HL-60 (cell line): ENCODE measurements at places on chromosomes 1 and 21.

GRCh38 chr1:192678099-192678498, 42.2 kb downstream of the RGS13 start:
- no peak for DNase-seq

DNA sequence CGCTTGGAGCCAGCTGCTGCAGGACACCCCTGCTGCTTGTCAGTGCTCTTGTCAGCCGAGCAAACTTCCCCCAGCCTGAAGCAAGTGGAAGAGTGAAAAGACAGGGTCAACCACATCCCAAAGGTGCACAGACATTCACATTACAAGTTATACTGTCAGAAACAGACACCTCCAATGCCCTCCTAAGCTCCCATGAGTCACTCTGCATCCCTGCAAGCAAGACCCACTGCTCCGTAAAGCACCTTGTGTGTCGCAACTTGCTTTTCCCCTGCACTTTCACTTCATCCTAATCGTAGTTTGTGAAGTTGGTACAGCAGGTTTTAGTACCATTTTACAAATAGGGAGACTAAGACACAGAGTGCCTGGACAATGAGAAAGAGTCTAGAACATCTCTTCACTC, 51.1 kb downstream of the KCNH1 start:
- DNase-seq, result no peak

- DNase-seq, result no peak
Observed at GRCh38 chr1:31062867-31063380, 2.6 kb downstream of the PUM1 start.

DNA sequence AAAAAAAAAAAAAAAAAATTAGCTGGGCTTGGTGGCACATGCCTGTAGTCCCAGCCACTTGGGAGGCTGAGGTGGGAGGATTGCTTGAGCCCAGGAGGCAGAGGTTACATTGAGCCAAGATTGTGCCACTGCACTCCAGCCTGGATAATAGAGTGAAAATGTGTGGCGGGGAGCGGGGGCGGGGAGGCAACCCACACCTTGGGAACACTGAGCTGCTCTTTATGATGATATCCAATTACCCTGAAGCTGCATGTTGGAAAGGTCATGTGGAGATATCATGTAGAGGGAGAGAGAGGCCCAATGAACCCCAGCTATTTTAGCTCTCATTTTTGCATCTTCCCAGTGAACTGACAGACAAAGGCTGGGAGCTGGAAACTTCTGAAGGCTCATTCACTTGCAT, 48.3 kb upstream of the ZNF648 start:
- DNase-seq, result no peak

GRCh38 chr1:201561601-201562000, 22.7 kb downstream of the NAV1 start:
- DNase-seq, result no peak

- no peak for DNase-seq
Observed at GRCh38 chr1:212225416-212225815, 59.8 kb upstream of the PPP2R5A start.

- DNase-seq, result no peak
Observed at GRCh38 chr1:27527890-27528817, 38.2 kb upstream of the WASF2 start.

DNA sequence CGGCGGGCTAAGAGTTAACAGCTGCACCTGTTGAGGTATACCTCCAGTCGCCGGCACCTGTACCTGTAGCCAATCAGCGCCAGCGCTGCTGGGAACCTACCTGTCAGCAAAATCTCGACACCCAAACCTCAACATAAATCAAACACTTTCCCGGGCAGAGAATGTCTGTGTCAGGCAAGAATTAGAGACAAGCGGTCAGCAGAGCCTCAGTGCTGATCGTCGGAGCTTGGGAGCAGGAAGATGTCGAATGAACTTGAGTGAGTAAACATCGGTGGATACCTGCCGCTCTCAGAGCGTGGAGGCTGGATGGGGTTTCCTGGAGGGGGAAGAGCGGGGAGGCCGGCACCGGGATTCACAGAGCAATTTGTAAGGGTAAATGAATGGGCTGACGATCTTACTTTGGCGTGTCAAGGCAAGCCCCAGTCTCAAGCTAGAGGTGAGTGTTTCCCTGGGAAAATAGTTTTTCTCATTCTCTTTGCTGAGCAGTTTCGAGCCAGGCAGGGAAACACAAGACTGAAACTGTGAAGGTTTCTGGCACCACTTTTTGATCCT, at the start of gene GRHL3:
Gene GRHL3, plus strand, starts transcription at position 46 of the 552 bp plus-strand sequence. Its CDS starts 195 bp downstream, at position 241.
- no peak for DNase-seq

DNA sequence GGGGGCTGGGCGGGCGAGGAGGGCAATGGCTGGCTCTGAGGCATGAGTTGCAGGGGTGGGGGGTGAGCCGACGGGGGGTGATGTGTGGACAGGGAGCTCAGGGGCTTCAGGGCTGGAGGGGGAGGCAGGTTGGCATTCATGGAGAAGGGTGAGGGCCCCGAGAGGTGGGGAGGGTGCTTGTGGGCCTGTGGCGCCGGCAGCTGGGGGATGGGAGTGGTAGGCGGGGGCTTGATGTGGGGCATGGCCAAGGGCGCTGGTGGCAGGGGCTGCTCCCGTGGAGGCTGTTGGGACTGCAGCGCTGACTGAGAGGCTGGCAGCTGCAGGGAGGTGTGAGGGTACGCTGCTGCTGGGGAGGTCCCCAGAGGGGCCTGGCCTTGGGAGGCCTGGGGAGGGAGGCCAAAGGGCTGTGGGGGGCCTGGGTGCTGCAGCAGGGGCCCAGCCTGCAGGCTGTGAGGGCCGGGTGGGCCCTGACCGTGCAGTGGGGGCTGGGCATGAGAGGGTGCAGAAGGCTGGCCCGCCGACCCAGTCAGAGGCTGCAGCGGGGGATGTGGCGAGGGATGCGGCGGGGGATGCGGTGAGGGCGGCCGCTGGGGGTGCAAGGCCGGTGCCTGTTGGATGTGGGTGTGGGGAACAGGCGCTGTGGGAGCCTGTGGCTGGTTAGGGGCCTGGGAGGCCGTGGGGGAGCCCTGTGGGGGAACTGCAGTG, 42.7 kb downstream of the SLC45A1 start:
- no peak for DNase-seq

DNA sequence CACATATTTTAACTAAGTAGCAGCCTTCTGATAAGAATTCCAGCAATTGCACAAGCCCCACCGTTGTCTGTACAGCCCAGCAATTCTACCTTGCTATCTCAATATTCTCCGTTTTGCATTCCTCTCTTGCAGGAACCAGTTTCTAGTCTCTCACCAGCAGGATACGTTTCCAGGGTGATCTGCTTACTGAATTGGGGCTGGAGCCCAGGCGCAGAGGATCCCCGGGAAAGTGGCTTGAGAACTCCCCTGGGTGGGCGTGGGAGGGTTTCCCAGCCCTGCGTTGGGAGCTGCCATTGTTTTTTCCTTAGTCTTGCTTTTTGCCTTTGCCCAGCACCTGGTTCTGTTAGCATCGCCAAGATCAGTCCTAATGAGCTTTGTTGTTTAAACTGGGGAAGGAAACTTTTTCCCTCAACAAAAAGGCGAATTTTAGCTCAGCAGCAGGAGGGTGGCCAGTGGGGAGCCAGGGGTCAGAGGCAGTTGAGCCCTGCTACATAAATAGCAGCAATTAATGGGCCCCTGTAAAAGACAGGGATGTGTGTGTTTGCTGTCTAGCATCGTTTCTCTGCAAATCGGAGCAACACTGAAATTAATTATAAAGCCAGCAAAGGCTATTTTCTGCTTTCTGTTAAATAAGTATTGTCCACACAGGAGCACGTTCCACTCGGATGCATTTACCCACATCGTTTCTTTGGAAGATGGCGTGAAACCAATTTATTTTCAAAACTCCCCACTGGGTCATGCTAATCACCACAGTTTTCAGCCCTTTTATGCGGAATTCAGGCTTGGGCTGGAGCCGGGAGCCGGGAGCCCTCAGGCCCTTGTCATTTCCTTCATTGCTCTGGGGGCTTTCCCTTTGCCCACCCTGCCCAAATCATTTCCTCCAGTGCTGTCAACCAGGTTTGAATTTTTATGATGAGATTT, 36.6 kb downstream of the HUNK start:
- DNase-seq, result no peak

DNA sequence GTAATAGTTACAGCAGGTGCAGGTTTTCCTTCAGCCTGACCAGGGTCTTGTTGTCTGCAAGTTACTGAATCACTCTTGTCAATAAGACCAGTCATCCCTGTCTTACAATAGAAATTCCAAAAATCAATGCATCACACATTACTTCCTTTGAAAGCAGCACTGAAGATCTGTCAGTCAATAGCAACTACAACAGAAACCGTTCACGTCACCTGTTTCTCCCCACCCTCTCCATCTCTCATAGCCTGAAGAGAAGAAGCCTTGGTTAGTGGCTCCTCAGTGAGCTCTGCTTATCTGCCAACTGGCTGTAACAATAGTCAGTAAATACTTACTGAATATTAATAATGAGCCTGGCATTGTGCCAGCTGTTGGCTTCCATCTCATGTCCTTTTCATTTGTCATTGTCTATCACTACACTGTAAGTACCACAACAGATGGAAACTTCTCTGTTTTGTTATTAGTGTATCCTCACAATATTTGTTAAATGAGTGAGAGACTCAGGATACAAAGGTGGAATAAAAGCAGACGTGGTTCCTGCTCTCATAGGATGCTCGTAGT, 195.2 kb downstream of the S1PR1 start:
- DNase-seq, result no peak

- DNase-seq, result no peak
Observed at GRCh38 chr1:24373044-24373443, 40.5 kb downstream of the STPG1 start.

- DNase-seq, result no peak
Observed at GRCh38 chr21:20739421-20739820, 258.8 kb upstream of the NCAM2 start.

DNA sequence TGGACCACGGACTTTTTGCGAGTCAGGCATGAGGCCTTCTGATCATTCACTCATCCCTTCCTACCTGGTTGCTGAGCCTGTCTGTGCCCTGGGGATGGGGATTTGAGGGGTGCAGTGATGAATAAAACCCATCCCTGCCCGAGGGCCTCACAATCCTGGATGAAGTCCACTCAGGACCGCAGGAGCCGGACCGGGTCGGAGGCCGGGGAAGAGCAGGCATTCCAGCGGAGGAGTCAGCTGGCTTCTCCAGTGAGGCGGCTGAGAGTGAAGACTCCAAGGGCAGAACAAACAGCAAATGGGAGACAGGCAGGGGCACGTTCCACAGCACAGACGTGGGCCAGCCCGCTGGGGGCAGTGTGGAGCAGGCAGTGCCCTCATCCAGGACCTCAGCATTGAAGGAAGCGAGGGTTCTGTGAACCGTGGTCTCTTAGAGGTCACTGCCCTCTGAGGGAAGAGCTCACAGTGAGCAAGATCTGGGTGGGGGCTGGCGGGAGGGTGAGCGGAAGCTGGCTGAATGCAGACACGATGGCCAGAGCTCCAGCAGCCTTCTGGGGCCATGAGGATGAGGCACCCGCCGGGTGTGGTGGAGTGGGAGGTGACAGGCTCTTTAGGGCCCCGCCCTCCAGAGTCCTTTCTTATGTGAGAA, 10.9 kb upstream of the LRRC3 start:
- DNase-seq, result no peak

DNA sequence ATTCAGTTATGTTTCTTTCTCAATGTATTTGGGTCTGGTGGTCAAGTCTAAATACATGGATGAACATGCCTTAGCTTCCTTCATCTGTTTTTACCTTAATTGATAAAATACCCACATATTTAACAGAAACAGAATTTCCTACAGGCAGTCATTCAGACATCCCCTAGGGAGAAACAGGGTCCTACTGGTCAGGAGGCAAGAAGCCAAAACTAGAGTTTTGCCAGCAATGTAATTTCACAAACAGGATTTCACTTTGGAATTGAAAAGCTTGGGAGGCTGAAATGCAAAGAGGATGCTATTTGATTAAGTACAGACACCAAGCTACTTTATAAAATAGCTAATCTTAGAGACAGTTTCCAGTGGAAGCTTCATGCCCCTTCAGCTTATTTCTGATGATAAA, 224.2 kb downstream of the SIPA1L2 start:
- no peak for DNase-seq

- DNase-seq, result no peak
Observed at GRCh38 chr1:42420121-42420520, 35.7 kb downstream of the ZMYND12 start.

- no peak for DNase-seq
Observed at GRCh38 chr1:212976586-212976985, 26.2 kb downstream of the VASH2 start.

GRCh38 chr1:51487628-51488027, 31.4 kb downstream of the EPS15 start:
- DNase-seq, result no peak

DNA sequence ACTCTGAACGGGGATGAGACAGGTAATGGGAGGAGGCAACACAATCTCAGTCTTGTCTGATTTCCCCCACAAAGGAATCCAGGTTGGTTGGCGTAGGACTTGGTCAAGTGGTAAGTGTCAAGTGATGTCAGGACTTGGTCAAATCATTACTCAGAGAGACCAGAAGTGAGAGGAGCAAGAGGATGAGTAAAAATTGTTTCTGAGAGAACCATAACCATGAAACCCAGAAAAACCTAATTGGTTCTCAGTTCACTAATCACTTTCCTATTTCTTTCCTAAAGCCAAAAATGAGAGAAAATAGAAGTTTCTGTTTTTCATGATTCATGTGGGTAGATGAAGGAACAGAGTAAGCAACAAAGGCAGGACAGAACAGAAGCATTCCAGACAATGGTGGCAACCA, 5.0 kb downstream of the PHC2 start:
- no peak for DNase-seq

GRCh38 chr1:81113688-81114087, 687.0 kb upstream of the ADGRL2 start:
- no peak for DNase-seq

GRCh38 chr1:228072658-228073043, 9.9 kb upstream of the ARF1 start:
- no peak for DNase-seq

DNA sequence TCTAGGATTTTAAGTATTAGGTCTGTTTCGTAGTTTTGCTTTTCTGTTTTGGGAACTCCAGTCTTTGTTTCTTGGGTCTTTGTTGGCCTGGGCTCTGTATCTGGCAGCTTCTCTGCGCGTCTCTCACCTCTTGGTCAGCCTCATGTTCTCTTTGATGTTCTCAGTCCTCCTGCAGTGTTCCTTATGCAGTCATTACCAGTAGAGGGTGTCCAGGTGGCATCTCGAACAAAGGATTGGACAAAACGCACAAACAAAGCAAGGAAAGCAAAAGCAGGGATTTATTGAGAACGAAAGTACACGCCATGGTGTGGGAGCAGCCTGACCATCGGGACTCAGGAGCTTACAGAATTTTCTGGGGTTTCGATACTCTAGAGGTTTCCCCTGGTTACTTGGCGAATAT, 133.7 kb upstream of the COL6A1 start:
- no peak for DNase-seq

GRCh38 chr1:234924450-234925355, 203.9 kb downstream of the TOMM20 start:
- no peak for DNase-seq

DNA sequence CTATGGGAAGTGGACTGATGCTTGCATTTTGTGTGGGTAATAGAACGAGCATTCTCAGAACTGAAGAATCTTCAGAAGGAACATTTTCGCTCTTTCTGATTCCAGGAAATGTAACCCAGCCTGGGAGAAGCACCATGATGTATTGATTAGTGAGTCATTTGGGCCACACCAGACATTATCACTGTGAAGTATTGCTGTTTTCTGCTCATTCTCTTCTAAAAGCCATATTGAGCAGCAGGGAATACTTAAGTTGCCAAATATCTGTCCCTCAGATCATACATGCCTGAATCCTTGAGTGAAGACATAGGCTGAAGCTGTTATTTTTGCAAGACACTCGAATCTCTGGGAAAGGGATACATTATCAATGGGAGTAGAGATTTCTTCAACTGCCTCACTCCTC, 213.1 kb downstream of the PCP4 start:
- DNase-seq, result no peak

- DNase-seq, result no peak
Observed at GRCh38 chr1:13651279-13651678, 48.7 kb upstream of the PRDM2 start.

- no peak for DNase-seq
Observed at GRCh38 chr1:116954440-116954839, 44.7 kb downstream of the PTGFRN start.
